ENCODE measurements at places on chromosomes 1 and 21.
A peak's percentile ranks its signal among the peaks of the same experiment; 100 is the strongest.

DNA sequence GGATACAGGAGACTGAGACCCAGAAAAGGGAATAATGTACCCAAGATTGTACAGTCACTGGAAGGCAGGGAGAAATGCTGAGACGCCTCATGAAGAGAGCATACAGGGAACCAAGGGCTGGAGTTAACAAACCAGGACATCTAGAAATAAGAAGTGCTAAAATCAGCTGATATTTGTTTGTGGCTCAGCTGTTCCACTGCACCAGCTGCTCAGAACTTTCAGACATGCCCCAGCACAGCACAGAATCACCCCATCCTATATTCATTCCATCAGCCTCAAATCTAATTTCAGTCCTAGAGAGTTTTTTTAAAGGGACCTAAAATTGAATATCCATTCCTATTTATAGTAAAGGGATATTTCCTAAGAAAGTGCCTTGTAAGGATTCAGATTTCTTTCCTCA is 60.2 kb downstream of the DAB1 start:
- no peak for DNase-seq

DNA sequence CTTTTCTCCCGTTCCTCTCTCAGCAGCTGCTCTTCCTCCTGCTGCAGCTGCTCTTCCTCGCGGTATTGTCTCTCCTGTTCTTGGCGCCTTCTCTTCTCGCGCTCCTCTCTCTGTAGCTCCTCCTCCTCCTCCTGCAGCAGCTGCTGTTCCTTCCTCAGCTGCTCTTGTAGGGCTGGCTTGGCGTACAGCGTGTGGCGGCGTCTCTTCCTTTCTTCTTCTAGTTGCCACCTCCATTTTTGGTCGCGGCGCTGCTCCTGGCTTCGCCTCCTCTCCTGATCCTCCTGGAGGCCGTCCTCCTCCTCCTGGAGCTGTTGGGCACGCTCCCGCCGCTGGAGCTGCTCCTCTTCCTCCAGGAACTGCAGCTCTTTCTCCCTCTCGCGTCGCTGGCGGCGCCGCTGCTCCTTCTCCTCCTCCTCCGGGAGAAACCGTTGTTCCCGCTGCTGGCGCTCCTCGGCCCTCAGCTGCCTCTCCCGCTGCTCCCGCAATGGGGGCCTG is 4.8 kb downstream of the TCHH start:
- peak; percentile 25 for DNase-seq

- no peak for DNase-seq
These were observed 74.9 kb downstream of the MIS18A start for GRCh38 chr21:32203877-32204480.

DNA sequence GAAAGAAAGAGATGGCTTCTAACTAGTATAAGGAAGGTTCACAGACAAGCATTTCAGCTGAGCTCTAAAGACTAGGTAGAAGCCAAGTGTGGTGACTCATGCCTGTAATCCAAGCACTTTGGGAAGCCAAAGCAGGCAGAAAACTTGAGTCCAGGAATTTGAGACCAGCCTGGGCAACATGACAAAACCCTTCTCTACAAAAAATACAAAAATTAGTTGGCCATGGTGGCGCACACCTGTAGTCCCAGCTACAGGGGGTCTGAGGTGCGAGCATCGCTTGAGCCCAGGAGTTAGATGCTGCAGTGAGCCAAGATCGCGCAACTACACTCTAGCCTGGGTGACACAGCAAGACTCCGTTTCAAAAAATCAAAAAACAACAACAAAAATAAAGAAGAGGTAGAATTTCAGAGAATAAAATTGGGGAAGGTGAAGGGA is 27.8 kb downstream of the FBXO42 start:
- DNase-seq: peak; percentile 51

DNA sequence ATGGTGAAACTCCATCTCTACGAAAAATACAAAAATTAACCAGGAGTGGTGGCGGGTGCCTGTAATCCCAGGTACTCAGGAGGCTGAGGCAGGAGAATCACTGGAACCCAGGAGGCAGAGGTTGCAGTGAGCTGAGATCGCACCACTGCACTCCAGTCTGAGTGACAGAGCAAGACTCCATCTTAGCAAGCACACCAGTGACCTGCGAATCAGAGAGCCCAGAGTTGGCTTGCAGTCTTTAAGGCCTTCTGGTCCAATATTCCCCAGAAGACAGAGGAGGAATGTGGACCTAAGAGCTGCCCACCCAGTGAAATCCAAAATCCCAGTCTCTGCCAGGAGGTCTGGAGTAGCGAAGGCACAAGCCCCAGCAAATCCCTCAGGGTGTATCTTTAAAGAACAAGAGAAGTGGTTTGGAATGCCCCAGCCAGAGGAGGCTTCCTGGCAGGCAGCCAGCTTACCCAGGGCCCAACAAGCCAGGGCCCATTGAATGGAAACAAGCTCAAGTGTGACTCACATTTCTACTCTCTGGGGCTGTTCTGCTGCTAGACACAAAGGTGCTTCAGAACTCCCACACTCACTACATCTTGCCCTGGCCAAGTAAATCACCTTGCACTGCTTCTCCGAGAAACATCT is 23.9 kb downstream of the GPR161 start:
- DNase-seq: peak; percentile 63

DNA sequence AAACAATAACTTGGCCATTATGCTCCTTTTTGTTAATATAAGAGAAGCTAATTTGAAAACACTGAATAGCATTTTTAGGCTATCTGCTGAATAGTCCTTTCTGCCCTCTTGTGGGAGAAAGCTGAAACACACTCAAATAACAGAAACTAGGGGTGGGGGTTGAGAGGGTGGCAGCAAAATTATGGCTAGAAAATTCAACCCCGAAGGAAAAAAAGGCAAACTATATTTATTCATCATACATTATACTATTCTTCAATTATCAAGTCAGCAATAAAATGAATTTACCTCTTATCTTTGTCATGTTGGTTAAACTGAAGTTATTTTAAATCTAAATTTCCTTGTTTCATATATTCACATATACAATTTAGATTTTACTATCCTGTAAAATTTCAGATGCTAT is 255.9 kb downstream of the FAF1 start:
- DNase-seq: peak; percentile 43

DNA sequence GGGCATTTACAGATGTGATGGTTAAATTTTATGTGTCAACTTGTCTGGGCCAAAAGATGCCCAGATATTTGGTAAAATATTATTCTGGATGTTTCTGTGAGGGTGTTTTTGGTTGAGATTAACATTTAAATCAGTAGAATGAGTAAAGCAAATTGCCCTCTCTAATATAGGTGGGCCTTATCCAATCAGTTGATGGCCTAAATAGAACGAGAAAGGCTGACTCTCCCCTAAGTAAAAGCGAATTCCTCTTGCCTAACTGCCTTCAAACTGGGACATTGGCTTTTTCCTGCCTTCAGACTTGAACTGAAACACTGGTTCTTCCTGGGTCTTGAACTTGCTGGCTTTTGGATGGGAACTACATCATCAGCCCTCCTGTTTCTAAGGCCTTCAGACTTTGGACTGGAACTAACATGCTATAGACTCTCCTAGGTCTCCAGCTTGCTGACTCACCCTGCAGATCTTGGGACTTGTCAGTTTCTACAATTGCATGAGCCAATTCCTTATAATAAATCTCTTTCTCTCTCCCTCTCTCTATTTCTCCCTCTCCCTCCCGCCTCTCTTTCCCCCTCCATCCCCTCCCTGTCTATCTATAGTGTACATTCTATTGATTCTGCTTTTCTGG is 10.2 kb upstream of the NAV1 start:
- no peak for DNase-seq

DNA sequence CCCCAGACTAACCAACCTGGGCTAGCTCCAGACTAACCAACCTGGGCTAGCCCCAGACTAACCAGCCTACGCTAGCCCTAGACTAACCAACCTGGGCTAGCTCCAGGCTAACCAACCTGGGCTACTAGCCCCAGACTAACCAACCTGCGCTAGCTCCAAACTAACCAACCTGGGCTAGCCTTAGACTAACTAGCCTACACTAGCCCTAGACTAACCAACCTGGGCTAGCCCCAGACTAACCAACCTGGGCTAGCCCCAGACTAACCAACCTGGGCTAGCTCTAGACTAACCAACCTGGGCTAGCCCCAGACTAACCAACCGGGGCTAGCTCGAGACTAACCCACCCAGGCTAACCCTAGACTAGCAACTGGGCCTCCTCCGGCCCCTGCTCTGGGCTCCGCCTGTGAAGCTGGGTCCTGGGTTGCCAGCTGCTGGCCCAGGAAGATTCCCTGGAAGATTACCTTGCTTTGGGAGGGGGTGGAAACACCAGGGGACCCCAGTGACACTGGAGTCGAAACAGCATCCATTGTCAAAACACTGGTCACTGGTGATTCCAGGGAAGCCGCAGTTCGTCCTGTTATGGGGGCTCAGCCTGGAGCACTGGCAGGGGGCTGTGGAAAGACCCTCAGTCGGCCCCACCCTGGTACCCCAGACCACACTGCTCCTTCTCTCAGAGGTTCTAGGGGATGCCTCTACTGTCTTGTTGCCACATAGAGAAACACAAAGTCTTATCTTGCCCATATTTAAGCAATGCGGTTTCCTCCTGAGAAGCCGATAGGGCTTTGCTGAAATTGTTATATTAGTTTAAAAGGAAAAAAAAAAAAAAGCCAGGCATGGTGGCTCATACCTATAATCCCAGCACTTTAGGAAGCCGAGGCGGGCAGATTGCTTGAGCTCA is 1.1 kb downstream of the TFF2 start:
- no peak for DNase-seq

- DNase-seq: peak; percentile 43
These were observed 65.2 kb downstream of the TMCO4 start for GRCh38 chr1:19734472-19734999.

- peak; percentile 69 for DNase-seq
These were observed 576 bp downstream of the SMIM12 start for GRCh38 chr1:34858901-34859445.

DNA sequence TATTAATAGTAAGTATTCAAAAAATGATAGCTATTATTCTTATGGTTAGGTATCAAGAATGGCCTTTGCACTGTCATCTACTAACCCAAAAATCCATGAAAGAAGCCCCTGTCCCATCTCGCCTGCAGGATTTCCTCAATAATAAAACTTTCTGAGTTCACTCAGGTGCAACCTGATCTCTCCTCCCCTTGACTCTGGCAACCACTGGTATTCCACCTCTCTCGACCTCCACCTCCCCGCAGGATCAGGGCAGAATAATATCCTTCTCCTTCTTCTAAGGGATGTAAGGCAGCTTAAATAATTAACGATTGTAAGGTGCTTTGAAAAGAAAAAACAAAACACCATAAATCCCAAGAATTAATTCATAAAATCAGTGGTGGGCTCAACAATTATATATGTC is 359.3 kb downstream of the PLPP3 start:
- DNase-seq: no peak

DNA sequence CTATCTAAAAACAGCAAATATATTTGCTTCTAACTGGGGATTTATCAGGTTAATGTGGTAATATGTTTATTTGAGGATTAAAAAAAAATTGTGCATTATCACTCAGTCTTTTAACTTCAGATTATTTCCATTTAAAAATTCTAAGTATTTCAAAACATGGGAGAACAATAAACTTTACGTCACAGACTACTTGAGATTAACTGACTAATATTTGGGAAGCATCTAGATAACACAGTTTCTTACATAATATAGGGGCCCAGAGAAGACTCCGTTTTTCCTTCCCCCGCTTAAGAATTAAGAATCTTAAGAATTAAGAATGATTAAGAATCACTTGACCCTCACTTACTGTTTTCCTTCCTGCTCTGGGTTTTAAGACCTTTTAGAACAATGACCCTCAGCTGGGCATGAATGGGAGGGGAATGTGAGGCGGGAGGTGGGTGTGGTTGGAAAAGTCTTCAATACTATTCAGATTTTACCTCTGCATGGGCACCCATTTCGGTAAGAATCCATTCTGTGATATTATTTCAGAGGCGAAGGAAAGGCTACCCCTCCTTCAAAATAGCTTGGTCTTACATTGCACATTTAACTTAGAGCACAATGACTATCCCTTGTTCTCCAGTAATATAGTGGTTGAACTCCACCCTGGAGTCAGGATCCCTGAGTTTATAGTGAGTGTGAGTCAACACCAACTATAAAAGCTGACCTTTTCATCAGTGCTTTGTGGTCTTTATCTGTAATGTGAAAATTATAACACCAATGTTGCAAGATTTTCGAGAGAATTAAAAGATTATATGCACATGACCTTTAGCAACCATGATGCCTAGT is 821.3 kb downstream of the USP25 start:
- DNase-seq: no peak

DNA sequence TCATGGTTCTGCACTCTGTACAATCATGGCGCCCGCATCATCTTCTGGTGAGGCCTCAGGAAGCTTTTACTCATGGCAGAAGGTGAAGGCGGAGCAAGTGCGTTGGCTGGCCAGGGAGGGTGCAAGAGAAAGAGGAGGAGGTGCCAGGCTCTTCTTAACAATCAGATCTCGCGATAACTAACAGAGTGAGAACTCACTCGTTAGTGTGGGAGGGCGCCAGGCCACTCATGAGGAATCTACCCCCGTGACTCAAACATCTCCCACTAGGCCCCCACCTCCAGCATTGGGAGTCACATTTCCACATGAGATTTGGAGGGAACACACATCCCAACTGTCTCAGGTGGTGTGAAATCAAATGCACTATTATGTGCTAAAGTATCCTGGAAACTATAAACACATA is 220.2 kb upstream of the CSF3R start:
- DNase-seq: no peak

DNA sequence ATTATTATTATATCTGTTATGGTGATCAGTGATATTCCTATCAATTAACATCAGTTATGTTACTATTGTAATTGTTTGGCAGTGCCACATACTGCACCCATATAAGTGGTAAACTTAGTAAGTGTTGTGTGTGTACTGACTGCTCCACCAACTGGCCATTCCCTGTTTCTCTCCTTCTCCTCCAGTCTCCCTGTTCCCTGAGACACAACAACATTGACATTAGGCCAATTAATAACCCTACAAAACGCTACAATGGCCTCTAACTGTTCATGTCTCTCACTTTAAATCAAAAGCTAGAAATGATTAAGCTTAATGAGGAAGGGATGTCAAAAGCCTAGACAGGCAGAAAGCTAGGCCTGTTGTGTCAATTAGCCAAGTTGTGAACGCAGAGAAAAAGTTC is 6.6 kb upstream of the THRAP3 start:
- DNase-seq: no peak

GRCh38 chr1:94819238-94819944 is 766 bp upstream of the SLC44A3 start:
- no peak for DNase-seq

DNA sequence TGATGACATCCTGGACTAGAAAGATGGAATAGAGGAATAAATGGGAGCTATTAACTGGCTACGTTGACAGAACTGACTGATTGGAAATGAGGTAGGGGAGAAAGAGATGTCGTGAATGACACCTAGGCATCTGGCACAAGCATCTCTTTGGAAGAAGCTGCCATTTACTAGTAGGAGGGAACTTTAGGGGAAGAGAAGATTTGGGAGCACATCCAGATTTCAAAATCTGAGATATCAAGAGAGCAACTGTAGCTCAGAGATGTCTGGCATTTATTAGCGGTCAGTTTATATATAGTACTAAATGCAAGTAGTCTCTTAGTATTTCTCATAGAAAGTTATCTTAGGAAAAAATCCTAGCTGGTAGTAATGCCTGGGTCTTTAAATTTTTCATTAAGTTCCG is 131.9 kb upstream of the C1orf105 start:
- no peak for DNase-seq

Data from AG08396 (cell line).